ENCODE measurements at places on chromosomes 11 and 22. TPM values are rescaled to one million over a fixed set of nuclear protein-coding genes. Genes with fewer than 3 reads are reported as not detected.

DNA sequence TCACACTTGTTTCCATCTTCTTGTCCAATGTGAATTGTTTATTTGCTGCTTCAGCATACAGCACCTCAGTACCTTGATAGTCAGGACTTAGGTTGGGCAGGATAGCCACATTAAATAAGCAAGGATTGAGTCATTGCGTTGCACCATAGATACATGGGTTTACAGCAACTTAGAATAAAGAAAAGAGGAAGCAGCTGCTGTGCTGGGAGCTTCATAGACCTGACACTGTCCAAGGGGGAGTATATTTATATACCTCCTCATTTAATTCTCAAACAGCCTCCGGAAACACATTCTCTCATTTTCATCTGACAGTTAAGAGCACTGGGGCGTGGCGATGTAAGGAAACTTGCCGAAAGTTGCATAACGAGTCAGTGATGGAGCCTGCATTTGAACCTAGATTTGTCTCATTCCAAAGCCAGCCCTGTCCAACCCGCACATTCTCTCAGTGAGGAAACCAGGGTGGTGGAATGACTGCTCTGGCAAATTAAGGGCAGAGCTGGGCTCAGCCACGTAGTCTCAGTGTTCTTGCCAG, 42.2 kb downstream of the UBASH3B start:
- no peak for DNase-seq

GRCh38 chr22:32761251-32761903, 40.1 kb upstream of the TIMP3 start:
- DNase-seq, result no peak

The OR8D1 gene
- not detected for total RNA-seq

GRCh38 chr11:90753546-90753945, 530.7 kb upstream of the CHORDC1 start:
- no peak for DNase-seq

DNA sequence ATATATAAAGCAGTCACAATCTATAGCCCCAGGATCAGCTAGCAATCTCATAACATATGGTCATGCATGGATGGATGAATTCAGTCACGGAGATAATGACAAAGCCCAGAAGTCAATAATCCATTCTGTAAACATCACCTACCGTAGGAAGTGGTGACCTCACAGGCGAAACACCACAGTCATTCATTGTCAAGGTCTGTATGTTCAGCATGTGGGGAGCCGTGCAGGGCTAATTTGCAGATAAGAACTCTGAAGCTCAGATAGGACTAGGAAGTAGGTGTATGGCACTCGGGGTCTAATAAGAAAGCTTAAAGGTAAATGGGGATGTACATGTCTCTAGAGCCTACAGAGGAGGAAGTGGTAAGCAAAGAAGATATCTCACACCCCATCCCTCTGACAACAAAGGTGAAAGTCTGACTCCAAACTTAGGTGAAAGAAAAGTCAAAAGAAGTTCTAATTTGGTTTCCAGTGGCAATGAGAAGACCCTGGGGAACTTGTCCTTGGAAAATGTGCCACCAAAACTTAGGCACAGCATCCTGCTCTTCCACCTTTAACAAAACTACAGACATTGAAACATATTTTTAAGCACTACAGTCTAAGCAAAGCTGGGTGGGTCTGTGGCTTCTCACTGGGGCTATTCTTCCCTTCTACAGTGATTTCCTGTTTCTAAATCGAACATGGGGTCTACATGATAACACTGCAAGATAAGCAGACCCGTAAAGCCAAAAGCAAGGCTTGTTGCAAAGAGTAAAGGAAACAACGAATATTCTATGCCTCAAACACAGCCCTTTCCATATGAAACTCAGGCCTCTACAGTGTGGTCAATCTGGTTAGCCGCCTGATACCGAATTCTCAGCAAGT, 5.2 kb downstream of the CRTAM start:
- no peak for DNase-seq

DNA sequence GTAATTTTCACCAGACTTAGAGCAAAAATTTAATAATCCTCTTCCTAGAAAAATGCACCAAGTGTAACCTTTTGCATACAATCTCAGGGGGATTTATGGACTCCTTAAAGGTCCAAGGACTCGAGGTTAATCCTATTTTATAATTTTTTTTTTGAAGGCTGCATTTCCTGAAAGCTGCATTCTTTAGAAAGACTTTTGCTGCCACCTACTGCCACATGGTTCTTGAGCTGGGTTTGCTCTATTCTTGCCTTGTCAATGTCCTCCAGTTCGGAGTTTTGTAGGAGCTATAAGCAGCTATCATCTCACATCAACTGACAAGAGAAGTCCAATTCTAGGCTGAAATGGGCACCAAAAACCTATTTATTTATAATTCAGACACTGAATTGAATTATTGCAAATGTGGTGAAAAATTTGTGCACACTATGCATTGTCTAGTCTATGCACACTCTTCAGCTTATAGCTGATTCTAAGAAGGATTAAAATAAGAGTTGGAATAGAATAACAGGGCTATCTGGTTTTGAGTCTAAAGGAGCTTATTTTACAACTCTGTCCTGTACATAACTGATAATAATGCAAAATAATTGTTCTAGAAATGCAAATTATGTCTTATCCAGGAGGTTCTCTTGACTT, 31.3 kb downstream of the TRAF6 start:
- DNase-seq, result peak; percentile 39

DNA sequence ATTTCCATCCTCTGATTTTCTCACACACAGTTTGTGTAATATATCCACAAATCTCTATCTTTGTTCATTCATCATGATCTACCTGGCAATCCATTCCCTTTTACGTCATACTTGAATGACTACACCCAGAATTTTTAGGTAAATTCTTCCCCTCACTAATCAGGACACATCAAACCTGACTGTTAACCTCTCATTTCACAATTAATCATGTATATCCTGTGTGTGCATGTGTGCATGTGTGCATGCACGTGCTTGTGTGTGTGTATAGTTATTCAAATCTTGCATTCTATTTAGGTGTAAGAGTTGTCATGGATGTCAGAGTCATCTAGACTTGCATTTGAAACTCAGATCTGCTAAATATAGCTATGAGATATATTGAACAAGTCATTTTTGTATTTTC, 130.4 kb downstream of the KIF18A start:
- DNase-seq, result no peak
